Activated CD4-positive, alpha-beta T cell treated with anti-CD3 and anti-CD28 coated beads for 36 hours (primary cell): ENCODE measurements at places on chromosomes 11 and 22. TPM values are rescaled to one million over a fixed set of nuclear protein-coding genes. Genes with fewer than 3 reads are reported as not detected.

RIMBP3B gene
- 0.41 TPM for total RNA-seq

B4GALNT4 gene
- total RNA-seq: 6.6 TPM

INSC gene
- total RNA-seq: 0.64 TPM

GGTLC3 gene
- total RNA-seq: not detected

MS4A13 gene
- total RNA-seq: not detected

THRSP gene
- total RNA-seq: not detected

VWA5A gene
- total RNA-seq: 8.6 TPM

RAB36 gene
- 0.35 TPM for total RNA-seq

GRCh38 chr11:122412581-122412980 lies 242.9 kb upstream of the UBASH3B start:
- no peak overlapping the region for H3K27ac ChIP-seq
- DNase-seq: no peak
- peaks cover 3% of the 10 kb centered on the region for H3K27me3 ChIP-seq
- no peak overlapping the region for H3K4me3 ChIP-seq
- H3K36me3 ChIP-seq: no peaks in the 10 kb centered on the region

DNA sequence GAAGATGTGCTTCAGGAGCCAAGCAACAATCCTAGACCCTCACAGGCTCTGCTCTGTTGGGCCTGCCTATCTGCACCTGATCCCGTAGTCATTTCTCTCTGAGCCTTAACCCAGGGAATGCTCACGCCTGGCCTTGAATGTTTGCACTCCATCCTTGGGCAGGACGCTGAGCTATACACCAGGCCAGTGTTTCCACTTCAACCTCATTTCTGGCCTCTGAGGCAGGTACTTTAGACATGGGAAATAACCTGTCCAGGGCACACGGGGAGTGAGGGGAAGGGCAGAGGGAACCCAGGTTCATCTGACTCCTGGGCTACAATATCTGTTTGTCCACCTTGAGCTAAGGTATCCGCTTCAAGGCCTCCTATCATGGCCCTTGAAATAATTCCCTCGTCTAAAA lies 9.9 kb downstream of the RSPH14 start:
- no peaks in the 10 kb centered on the region for H3K36me3 ChIP-seq
- no peak for DNase-seq
- H3K4me3 ChIP-seq: no peak overlapping the region
- H3K27me3 ChIP-seq: no peaks in the 10 kb centered on the region
- H3K27ac ChIP-seq: no peak overlapping the region

DNA sequence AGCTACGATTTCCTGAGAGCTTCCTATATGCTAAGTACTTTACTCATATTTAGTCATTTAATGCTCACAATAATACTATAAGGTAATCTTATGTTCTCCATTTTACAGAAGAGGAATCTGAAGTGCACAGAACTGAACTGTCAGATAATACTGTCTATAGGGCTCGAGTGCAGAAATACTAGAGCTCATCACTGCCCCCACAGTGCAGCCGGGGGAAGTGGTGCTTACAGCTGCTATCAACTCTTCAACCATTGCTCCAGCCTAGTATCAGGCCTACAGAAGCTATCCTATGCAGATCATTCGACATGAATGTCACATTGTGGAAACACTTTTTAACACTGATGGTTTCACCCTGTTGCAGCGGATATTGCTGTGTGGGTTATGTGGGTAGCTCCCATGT lies 929.9 kb downstream of the NTM start:
- no peaks in the 10 kb centered on the region for H3K4me1 ChIP-seq
- H3K27ac ChIP-seq: no peak overlapping the region
- no peaks in the 10 kb centered on the region for H3K36me3 ChIP-seq
- DNase-seq: no peak
- no peak overlapping the region for H3K4me3 ChIP-seq

DNA sequence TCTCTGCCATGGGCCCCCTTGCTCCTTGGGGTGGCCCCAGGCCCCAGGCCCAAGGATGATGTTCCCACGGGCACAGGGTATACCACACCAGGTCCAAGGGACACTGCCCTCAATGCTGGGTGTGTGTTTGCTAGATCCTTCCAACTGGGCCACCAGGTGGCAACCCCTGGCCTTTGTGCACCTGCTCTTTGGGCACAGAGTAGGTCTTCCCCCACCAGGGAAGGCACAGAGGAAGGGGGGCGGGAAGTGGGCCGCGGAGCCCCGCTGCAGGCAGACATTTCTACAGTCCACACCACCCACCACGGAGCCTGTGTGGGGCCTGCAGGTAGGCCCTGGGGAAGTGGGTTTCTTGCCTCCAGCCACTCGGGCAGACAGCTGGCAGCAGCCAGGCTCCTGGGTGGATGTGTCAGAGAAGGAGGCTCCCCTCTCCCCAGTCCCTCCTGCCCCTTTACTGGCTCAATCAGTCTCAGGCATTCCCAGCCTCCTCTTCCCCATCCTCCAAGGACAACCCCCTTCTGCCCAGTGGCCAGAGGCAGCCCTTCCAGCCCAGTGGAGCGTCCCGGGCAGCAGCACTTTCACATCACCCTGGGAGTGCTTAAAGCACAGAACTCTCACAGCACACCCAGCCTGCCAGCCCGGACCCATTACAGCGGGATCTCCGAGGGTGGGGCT lies 21.6 kb downstream of the MAFF start:
- no peaks in the 10 kb centered on the region for H3K27me3 ChIP-seq
- H3K4me1 ChIP-seq: peaks cover 12% of the 10 kb centered on the region
- no peak for DNase-seq

DNA sequence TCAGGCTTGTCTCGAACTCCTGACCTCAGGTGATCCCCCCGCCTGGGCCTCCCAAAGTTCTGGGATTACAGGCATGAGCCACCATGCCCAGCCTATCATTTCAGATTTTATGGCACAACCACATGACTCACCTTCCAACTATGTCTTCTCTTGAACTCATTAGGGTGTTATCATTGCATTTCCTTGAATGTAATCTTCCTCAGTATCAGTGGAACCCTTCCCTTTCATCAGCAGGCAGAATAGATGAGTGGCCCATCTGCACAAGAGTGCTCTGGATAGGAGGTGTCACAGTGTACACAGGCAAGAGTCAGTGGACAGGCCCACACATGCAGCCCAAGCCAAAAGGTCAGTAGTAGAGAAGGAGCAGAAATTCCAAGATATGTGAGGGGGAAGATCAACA lies 29.1 kb upstream of the AQP11 start:
- H3K4me1 ChIP-seq: no peaks in the 10 kb centered on the region
- H3K4me3 ChIP-seq: no peak overlapping the region
- no peak for DNase-seq
- peaks cover 2% of the 10 kb centered on the region for H3K36me3 ChIP-seq

DNA sequence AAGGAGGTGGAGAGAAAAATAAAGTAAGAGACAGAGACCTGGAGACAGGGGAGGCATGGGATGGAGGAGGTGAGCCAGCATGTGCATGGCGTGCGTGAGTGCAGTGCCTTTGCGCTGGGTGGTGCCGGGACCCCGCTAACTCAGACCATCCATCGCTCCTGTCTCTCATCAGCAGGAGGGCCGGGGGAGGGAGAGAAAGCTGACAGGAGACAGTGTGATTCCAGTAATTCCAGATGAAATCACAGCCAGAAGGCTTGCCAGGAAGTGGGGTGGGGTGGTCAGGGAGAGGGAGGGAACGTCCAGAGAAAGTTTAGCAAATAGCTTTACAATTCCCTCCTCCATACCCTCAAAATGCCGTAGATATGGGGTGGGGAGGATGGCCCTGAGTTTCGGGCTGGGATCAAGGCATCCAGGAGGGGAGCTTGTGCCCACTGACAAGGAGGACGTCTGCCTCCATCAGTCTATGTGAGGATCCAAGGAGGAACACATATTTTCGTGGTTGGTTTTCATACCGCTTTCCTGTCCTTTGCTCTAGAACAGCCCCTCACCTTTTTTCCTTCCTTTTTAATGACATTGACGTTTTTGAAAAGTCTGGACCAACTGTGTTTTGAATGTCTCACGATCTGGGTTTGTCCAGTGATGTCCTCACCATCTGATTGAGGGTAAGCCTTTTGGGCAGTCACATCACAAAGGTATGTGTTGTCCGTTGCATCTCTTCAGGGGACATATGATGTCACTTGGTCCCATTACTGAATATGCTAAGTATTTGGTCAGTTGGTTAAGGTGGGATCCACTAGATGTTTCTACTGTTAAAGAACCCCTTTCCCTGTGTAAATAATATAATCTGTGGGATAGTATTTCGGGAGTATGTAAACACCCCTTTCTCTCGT lies 567.3 kb downstream of the MIAT start:
- no peaks in the 10 kb centered on the region for H3K4me1 ChIP-seq
- H3K4me3 ChIP-seq: no peak overlapping the region
- H3K27me3 ChIP-seq: peaks cover 9% of the 10 kb centered on the region
- no peak for DNase-seq
- no peaks in the 10 kb centered on the region for H3K36me3 ChIP-seq

- peaks cover 4% of the 10 kb centered on the region for H3K27me3 ChIP-seq
- no peak overlapping the region for H3K27ac ChIP-seq
- no peaks in the 10 kb centered on the region for H3K4me1 ChIP-seq
- H3K36me3 ChIP-seq: no peaks in the 10 kb centered on the region
- no peak overlapping the region for H3K4me3 ChIP-seq
Observed at GRCh38 chr11:94705419-94705818, 62.7 kb upstream of the AMOTL1 start.

DNA sequence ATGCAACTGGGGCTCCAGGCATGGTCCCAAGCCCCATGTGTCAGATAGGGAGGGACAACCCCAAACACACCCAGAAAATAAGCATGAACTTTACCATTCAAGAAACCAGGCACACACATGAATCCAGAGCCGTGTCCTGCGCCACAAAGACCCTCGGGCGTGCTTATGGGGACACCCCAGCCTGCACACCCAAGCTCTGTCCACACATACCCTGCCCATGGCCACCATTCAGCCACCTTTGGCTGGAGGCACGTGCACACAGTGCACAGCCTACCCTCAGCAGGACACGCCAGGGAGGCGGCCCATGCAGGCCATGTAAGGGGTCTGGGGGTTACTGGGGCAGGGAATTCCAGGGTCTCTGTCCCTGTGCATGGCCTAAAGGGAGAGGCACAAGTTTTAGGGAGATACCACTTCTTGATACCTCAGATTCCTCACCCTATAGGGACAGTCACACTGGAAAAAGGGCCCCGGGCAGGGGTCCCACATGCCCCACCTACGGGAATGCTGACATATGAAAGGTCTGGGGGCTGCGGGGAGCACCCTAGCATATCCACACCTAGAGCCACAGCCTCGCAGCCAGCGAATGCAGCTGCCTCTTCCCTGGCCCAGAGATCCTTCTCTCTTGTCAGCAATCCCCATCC lies 20.6 kb downstream of the PACSIN2 start:
- H3K36me3 ChIP-seq: peaks cover 12% of the 10 kb centered on the region
- H3K4me3 ChIP-seq: no peak overlapping the region
- no peak overlapping the region for H3K27ac ChIP-seq
- H3K27me3 ChIP-seq: no peaks in the 10 kb centered on the region
- no peak for DNase-seq
- H3K4me1 ChIP-seq: peaks cover 41% of the 10 kb centered on the region

DNA sequence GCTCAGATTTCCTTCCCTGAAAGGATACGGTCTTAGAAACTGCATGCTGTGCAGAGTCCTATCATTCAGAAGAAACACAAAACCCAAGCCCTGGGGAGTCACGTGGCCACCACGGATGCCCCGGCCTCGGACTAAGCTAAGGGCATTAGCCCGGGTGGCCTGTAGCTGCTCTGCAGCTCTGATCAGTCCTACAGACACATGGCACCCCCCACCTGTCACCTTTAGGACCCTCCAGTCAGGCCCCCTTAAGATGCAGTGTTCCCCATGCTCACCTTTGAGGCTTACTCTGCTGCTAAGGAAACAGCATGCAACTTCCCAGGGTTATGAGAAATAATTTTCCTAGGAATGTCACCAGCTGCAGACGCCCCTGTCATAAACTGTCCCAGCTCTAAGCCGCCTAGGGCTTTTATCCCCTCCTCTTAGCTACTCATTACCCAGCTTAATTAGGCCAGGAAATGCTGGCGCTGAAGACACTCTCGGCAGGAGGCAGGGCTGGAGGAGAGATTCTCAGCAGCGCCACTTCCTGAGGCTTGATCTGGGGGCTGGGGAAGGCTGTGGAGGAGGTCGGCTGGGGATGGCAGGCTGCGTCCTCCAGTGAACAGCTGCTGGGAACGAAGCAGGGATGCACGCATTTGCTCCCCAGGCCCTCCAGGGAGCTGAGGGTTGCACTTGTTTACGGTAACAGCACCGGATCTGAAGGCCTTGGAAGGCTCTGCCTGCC lies 47.2 kb upstream of the ADA2 start:
- peaks cover 12% of the 10 kb centered on the region for H3K4me1 ChIP-seq
- DNase-seq: peak; percentile 25
- H3K27me3 ChIP-seq: no peaks in the 10 kb centered on the region
- H3K4me3 ChIP-seq: no peak overlapping the region
- no peak overlapping the region for H3K27ac ChIP-seq

- H3K4me1 ChIP-seq: no peaks in the 10 kb centered on the region
- H3K27me3 ChIP-seq: peaks cover 24% of the 10 kb centered on the region
- DNase-seq: no peak
Observed at GRCh38 chr11:127825183-127825582, 762.2 kb downstream of the ETS1 start.

GRCh38 chr11:131824771-131825170 lies 454.4 kb downstream of the NTM start:
- no peak overlapping the region for H3K4me3 ChIP-seq
- no peak overlapping the region for H3K27ac ChIP-seq
- peaks cover 4% of the 10 kb centered on the region for H3K27me3 ChIP-seq
- DNase-seq: no peak
- no peaks in the 10 kb centered on the region for H3K4me1 ChIP-seq

GRCh38 chr22:41369424-41369745 lies 12.4 kb upstream of the TEF start:
- no peaks in the 10 kb centered on the region for H3K4me1 ChIP-seq
- no peaks in the 10 kb centered on the region for H3K27me3 ChIP-seq
- no peak overlapping the region for H3K4me3 ChIP-seq
- no peak overlapping the region for H3K27ac ChIP-seq
- no peaks in the 10 kb centered on the region for H3K36me3 ChIP-seq

DNA sequence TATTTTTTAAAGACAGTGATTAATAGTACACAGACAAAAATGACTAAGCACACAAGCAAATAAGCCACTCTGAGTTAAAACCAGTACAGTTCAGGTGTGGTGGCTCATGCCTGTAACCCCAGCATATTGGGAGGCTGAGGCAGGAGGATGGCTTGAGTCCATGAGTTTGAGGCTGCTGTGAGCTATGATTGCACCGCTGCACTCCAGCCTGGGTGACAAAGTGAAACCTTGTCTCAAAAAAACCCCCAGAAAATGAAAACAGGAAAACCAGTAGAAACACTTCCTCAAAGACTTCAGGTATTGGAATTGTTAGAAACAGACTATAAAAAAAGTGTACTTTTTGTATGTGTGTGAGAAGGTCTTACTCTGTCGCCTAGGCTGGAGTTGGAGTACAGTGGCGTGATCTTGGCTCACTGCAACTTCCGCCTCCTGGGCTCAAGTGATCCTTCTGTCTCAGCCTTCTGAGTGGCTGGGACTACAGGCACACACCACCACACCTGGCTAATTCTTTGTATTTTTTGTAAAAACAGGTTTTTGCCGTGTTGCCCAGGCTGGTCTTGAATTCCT lies 33.0 kb downstream of the PPP6R2 start:
- peak; percentile 20 for DNase-seq
- peaks cover 10% of the 10 kb centered on the region for H3K4me1 ChIP-seq
- H3K36me3 ChIP-seq: peaks cover 39% of the 10 kb centered on the region
- H3K27ac ChIP-seq: peak overlapping the region; percentile 51
